ENCODE measurements at places on chromosomes 16 and 17. TPM values are rescaled to one million over a fixed set of nuclear protein-coding genes. Genes with fewer than 3 reads are reported as not detected.

CCL1 gene
- not detected for total RNA-seq

NPIPB12 gene
- 84.9 TPM for total RNA-seq

DNA sequence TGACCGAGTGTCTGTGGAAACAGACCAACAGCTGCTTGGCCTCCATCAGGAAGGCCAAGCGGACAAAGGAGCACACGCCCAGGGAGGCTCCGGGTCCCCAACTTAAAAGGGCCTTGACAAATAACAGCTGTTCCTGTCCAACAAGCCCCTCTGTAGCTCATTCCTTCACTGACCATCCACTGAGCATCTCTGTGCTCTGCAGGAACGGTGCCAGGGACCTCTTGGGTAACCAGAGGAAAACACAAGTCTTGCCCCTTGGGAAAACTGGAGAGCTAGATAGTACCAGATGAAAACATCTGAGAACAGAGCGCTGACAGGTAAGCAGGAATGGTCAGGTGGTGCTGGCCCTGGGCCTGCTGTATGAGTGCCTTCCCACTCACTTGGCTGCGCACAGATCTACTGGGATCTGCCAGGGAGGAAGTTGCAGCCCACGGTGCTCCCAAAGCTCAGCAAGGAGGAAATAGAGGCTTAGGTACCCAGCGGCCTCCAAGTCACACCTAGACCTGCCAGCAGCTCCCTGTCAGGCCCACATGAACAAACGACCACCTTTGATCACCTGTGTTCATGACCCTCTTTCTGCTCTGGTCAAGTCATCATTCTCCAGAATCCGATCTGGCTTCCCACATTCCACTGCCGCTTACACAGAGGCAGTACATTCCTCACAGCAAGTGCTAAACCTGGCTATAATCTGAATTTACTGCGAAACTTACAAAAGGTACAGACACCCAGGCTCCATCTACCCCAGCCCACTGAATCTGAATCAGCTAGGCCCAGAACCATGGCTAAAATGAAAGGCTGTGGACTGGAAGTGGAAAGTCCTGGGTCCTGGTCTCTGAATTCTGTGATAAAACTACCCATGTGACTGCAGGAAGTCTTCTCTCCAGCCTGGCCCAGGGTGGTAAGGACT is 12.5 kb downstream of the DCAKD start:
- DNase-seq, result peak; percentile 64

NBR1 gene
- 92.1 TPM for total RNA-seq

KRTAP9-3 gene
- not detected for total RNA-seq

- no peak for DNase-seq
Observed at GRCh38 chr17:21171970-21172510, 41.9 kb downstream of the TMEM11 start.

ADGRG3 gene
- total RNA-seq, result 0.64 TPM

GRCh38 chr16:3252967-3253366 is 3.5 kb downstream of the MEFV start:
- DNase-seq, result no peak

DNA sequence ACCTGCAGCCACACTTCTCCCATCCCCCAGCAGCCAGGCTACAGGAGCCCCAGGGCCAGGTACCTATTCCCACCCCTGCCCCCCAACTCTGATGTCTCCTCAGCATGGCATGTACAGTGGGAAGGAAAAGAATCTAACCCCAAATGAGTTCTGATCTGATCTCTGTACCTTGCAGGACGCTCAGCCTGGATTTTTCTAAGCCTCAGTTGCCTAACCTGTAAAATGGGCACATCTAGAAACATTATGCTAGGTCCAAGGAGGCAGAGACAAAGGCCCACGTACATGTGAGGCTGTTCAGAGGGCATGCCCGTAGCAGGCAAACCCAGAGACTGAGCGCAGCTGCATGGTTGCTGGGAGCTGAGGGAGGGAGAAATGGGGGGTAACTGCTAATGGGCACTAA is 35.1 kb downstream of the SLC38A8 start:
- no peak for DNase-seq

ZNF205 gene
- 13.4 TPM for total RNA-seq

DNA sequence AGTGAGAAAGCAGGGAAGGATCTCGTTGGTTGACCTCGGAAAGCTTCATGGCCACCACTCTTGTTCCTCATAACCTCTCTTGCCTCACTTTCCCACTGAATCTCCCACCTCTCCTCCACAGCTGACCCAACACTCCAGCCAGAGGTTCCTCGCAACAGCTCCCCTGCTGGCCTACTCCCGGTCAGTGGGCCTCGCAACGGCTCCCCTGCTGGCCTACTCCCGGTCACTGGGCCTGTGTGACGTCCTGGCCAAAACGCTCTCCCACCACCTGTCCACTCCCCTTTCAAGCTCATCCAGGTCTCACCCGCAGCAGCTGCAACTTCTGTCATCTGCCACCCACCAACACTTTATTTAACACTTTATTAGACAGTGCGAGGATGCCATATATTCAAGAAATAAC is 149.1 kb downstream of the VPS53 start:
- no peak for DNase-seq

DNA sequence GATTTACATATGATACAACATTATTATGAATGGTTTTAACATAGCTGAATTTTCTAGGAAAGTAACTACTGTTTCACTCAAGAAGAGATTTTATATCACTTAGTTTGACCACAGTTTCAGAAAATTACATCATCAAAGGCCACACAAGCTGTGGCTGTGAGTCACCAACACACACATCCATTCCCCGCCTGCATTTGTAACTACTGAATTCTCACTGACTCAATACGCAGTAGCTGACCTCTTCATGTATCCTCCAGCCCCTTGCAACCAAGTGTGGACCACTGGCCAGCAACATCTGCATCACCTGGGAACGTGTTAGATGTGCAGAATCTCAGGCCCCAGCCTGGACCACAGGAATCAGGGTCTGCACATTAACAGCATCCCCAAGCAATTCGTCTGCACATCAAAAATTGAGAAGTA is 197.6 kb downstream of the XYLT1 start:
- no peak for DNase-seq

ZNF200 gene
- total RNA-seq, result 9.2 TPM

- no peak for DNase-seq
Observed at GRCh38 chr17:49390548-49391324, 23.9 kb downstream of the PHB1 start.

DNA sequence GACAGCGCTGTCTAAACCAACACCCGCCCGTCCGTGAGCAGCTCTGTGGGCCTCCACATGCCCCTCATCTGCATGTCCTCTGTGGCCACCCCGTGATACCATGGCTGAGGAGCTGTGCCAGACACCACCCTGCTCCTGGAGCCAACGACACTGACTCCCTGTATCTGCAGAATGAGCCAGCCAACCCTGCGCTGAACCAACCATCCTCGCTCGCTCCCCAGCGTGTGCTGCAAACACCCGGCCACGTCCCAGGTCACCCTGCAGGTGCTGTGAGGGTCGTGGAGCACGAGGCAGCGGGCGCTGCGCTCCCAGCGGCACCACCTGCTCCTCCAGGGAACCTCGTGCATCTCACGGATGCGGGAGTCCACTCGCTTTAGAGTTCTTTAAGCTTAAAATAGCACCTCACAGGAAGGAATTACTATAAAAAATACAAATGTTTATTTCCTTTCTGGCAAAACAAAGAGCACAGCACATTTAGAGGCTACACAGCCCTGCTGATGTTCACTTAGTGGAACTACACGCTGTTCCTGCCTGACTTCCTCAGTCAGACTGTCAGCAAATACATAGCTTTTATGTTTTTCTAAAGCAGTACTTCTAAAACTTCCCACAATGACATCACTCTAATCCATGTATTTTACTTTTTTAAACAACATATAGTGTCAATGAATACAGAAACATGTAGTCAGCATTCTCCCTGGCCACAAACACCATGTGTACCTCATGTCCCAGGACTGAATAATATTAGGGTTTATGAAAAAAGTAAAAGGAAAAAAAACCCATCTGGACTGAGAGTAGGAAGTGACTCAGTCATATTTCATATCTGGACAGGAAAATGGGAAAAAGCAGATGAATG is 43.5 kb downstream of the MAP1LC3B start:
- no peak for DNase-seq

Data from breast epithelium (tissue), 4 donors.